ENCODE measurements at places on chromosomes 16 and 17.

DNA sequence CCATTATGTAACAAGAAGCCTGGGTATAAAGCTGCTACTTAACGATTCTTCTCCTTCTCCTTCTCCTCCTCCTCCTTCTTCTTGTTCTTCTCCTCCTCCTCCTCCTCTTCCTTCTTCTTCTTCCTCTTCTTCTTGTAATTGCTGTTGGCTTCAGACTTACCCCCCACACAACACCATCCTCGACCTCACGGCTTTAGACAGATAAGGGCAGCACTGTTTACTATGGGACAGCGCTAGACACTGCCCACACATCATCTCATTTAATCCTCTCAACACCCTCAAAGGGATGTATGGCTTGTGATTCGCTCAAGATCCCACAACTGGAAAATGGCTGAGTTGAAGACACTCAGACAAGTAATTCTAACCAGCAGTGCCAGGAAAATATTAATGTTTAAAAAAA lies 60.6 kb upstream of the NOG start:
- DNase-seq: no peak

GRCh38 chr17:29838961-29839360 lies 91.1 kb downstream of the SSH2 start:
- DNase-seq: no peak

- DNase-seq: no peak
These were observed 441.6 kb upstream of the HSBP1 start for GRCh38 chr16:83366228-83366627.

DNA sequence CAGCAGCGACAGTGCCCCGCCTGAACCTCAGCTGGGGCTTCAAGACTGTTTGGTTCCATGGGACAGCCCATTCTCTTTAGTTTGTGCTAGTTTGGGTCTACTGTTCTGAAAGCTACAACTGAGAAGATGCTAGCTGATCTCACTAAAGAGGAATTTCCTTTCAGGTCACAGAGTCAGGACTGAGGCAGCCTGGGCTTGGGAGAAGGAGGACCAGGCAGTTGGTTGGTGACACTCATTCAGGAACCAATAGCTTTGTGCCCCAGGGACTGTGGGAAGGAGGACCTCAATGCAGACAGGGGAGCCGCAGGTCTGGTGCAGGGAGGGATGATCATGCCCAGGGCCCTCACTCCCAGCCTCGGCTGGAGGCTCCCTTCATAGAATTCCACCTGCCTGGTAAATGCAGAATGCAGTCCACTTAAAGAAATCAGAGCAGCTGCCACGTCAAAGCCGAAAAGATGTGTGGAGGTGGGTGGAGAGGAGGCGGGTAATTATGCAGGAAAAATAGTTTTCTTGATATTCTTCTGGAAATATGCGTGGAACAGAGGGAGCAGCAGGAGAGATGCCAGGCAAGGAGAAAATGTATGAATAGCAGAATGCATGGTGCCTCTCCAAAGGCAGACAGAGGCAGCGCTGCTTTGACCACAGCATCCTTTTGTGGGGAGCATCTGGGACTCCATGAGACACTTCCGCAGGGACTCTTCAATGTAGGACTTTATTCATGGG lies 32.6 kb upstream of the ZFP90 start:
- no peak for DNase-seq

DNA sequence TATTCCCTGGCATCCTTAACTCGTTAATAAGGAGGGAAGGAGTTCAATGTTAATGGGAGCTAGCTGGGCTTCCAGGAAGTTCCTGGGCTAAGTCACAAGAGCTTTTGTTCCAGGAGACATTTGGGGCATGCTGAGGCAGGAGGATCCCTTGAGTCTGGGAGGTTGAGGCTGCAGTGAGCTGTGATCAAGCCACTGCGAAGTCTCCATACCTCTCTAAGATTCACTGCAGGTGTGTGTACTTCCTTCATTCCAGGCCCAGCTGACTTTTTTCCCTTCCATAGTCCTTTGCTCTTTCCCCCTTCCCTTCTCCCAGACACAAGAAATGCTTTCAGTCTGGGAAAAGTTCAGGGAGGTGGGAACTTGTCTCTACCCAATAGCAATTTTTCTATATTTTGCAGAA lies 489.8 kb downstream of the NPIPA7 start:
- DNase-seq: no peak

GRCh38 chr17:12995106-12995895 lies 22.5 kb downstream of the ELAC2 start:
- no peak for DNase-seq

DNA sequence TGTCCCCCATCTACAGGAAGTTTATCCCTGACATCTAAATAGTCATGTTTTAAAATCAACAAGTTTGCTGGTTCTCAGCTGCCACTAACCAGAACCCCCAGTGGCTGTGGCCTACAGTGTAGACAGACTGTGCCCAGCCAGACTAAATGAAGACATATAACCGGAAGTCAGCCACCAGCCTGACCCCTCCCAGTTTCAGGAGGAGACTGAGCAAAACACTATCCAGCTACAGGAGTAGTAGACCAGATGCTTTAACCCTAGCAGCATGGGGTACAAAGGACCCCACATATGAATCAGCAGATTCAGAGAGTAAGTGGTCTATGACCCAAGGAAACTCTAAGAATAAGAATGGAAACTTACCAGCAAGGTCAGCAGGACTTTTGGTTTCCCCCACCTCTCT lies 83.4 kb downstream of the HIC1 start:
- DNase-seq: no peak
